Activated CD4-positive, alpha-beta T cell treated with anti-CD3 and anti-CD28 coated beads, Interleukin-2, amount 10 ng/mL, durations not matched to agents 24 days and 14 days (primary cell): ENCODE measurements at places on chromosomes 4 and X. TPM values are rescaled to one million over a fixed set of nuclear protein-coding genes. Genes with fewer than 3 reads are reported as not detected.
A peak's percentile ranks its signal among the peaks of the same experiment; 100 is the strongest.

Gene LRP2BP
- total RNA-seq, result 0.43 and 0.65 TPM in 2 replicates

DNA sequence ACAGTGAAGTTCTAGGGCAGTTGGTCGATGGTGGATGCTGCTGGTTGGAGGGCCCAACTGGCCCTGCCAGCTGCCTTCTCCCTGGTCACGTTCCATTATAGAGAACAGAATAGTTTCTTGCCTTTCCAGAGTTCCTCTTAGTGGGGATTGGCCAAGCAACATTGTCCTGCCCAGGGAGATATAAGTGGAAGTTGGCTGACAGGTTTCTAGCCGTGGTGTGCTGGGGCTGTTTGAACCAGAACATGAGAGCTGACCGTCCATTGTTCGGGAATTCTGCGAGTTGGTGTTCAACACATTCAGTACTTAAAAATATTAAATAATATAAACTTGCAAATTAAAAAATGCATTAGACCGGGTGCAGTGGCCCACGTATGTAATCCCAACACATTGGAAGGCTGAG, 3.5 kb upstream of the AFAP1 start:
- peaks cover 15% of the 10 kb centered on the region for H3K4me1 ChIP-seq
- H3K27ac ChIP-seq, result no peak overlapping the region
- no peaks in the 10 kb centered on the region for H3K36me3 ChIP-seq

GRCh38 chr4:148159793-148160192, 282.4 kb downstream of the NR3C2 start:
- H3K27ac ChIP-seq, result no peak overlapping the region
- H3K4me3 ChIP-seq, result no peak overlapping the region
- H3K27me3 ChIP-seq, result no peaks in the 10 kb centered on the region
- H3K4me1 ChIP-seq, result no peaks in the 10 kb centered on the region

GRCh38 chr4:86967798-86968197, 33.0 kb downstream of the AFF1 start:
- no peak for DNase-seq
- peaks cover 7% of the 10 kb centered on the region for H3K36me3 ChIP-seq
- H3K4me1 ChIP-seq, result peaks cover 20% of the 10 kb centered on the region
- H3K27me3 ChIP-seq, result no peaks in the 10 kb centered on the region

DNA sequence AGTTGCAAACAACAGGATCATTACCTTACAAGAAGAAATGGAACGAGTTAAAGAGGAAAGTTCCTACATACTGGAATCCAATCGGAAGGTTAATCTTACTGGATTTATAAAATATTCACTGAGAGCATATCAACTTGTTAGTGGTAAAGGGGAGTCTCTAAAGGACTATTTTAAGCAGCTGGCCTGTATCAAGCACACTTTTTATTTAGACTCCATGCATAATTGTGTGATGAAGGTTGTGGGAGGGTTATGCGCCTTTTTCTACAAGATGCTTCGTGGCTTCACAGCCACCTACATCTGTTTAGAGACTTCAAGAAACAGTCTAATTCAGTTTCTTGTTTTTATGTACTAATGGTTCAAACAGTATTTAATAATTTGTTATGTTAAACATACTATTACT, 56.6 kb downstream of the GRSF1 start:
- no peak overlapping the region for H3K4me3 ChIP-seq
- peaks cover 3% of the 10 kb centered on the region for H3K36me3 ChIP-seq
- DNase-seq, result no peak
- no peak overlapping the region for H3K27ac ChIP-seq
- no peaks in the 10 kb centered on the region for H3K27me3 ChIP-seq

GRCh38 chr4:68180849-68181526, 51.3 kb upstream of the TMPRSS11F start:
- no peaks in the 10 kb centered on the region for H3K4me1 ChIP-seq
- DNase-seq, result no peak

DNA sequence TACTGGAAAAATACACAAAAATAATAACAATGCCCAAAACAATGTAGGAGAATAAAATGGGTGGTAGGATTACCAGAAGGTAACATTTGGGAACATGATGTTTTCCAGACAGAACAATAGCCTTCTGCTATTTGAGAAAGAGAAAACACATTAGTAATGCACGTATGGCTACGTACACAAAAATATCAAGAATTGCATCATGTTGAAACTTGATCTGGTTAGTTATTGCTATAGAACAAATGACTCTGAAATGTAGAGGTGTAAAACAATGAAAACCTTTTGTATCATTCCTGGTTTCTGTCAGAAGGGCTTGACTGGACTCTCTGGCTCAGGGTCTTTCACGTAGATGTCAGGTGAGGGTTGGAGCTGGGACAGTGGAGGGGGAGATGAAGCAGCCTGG, 1040.0 kb downstream of the FAT4 start:
- H3K27ac ChIP-seq, result no peak overlapping the region
- H3K4me1 ChIP-seq, result no peaks in the 10 kb centered on the region
- no peaks in the 10 kb centered on the region for H3K36me3 ChIP-seq
- H3K27me3 ChIP-seq, result no peaks in the 10 kb centered on the region
- H3K4me3 ChIP-seq, result no peak overlapping the region

DNA sequence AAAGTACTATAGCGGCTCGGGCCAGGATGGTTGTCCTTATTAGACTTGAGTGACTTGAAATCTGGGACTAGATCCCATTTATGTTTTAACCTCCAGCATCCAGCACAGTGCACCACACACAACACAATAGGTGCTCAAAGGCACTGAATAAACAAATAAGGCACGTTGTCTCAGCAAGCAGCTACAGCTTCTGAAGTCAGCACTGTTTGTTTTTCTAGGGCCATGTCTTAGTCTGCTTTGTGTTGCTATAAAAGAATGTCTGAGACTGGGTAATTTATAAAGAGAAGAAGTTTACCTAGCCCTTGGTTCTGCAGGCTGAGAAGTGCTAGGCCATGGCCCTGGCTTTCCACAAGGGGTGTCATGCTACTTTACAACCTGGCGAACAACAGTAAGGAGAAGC, 102.1 kb upstream of the LNX1 start:
- H3K4me3 ChIP-seq, result no peak overlapping the region
- H3K27me3 ChIP-seq, result peaks cover 4% of the 10 kb centered on the region
- DNase-seq, result no peak
- no peaks in the 10 kb centered on the region for H3K36me3 ChIP-seq
- H3K27ac ChIP-seq, result no peak overlapping the region

Gene CFI
- not detected in 2 replicates for total RNA-seq

Gene PNCK
- 0.36 and 0.84 TPM in 2 replicates for total RNA-seq

Gene VCX3B
- not detected in 2 replicates for total RNA-seq

DNA sequence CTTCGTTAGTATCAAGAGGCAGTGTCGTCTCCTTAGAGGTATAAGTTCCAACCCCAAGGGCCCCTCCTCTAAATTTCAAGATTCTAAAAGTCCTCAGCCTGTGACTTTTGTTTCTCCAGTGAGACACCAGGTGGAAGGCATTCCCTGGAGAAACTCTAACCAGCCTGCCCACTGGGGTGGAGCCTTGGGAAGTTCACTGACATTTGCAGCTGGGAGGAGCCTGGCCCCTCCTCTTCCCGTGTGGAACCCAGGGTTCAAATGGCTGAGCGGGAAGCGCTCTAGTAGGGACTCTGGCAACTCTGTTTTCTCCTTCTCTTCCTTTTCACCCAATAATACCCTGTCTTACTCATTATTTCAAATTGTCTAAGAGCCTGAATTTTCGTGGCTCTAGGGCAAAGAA, 325.0 kb downstream of the TLL1 start:
- no peaks in the 10 kb centered on the region for H3K36me3 ChIP-seq
- H3K4me3 ChIP-seq, result no peak overlapping the region
- no peaks in the 10 kb centered on the region for H3K27me3 ChIP-seq
- H3K4me1 ChIP-seq, result no peaks in the 10 kb centered on the region
- no peak overlapping the region for H3K27ac ChIP-seq

- no peaks in the 10 kb centered on the region for H3K4me1 ChIP-seq
- no peak overlapping the region for H3K4me3 ChIP-seq
- DNase-seq, result no peak
Measured at GRCh38 chr4:56937262-56937661, 29.6 kb downstream of the REST start.

GRCh38 chrX:72169008-72169728, 12.4 kb upstream of the PIN4 start:
- DNase-seq, result peak; percentile 79
- H3K4me3 ChIP-seq, result peak overlapping the region; percentile 72
- no peaks in the 10 kb centered on the region for H3K27me3 ChIP-seq

Gene RFC1
- total RNA-seq, result 81.6 and 83.0 TPM in 2 replicates
